ENCODE measurements at places on chromosomes 5 and 9. TPM values are rescaled to one million over a fixed set of nuclear protein-coding genes. Genes with fewer than 3 reads are reported as not detected.

DNA sequence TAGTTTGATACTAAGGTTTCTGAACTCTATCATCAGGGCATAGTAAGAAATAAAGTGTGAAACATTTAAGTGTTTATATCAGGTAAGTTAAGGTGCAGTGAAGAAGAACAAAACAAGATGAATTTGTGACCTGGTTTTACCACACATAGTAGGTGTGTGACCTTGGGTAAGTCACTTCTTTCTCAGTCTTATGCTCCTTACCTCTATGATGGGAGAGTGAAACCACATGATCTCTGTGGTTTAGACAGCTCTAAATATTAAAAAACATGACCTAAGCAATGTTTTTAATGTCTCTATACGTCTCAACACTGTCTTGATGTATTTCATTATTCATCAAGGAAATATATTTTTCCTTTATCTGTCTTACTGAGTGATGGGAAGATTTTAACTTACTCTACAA is 629.6 kb upstream of the DMAC1 start:
- no peak for DNase-seq

DNA sequence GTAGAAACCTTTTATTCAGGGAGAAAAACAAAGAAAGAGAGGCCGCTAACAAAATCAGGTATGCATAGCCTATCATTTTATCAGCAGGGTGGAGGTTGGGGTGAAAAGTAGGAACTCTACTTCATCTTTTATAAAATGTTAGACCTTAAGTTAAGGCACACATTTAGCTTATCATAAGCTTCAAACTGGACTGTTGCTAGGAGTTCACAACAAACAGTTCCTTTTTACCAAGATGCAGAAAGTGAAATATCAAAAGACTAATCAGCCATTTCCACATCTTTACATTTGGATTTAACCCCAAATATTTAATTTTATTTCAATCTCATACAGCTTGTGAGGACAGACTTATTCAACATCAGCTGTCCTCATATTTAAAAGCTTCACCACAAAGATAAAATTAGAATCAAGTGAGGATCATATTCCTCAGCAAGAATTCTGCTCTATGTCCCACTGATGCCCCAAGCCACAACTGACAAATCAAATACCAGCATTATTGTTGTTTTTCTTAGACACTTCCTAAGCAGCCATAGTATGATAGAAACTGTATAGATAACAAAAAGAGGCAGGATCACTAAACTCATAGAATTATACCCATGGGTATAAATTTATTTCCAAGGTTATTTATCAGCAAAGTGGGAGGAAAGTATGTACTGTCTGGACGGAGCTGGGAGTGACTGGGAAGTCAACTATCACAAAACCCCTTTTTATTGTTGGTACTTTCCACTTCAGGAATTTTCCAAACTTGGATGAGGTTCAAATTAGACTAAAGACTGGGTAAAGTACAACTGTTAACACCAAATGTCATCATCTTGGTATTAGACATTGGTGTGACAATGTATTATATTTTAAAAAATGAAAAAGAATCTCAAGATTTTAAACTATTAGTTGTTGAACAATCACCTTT is 29.9 kb upstream of the MYOT start:
- DNase-seq, result no peak

DNA sequence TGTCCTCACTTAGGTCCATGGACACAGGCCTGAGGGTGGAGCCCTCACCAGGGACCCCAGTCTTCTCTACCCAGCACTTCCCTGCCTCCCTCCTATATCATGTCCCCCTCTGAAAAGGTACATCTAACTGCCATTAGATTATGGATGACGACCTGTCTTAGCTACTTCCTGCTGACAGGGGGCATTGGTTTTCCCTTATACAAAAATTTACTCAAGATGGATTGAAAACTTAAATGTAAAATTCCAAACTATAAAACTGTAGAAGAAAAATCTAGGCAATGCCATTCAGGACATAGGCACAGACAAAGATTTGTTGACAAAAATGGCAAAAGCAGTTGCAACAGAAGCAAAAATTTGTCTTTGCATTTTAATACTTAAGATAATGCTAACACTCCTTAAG is 623.2 kb upstream of the FAM174A start:
- no peak for DNase-seq

- peak; percentile 68 for DNase-seq
These were observed 51.2 kb downstream of the USP20 start for GRCh38 chr9:129886226-129887174.

Gene CNTRL
- total RNA-seq, result 81.1 TPM

Gene STK32A
- total RNA-seq, result not detected

DNA sequence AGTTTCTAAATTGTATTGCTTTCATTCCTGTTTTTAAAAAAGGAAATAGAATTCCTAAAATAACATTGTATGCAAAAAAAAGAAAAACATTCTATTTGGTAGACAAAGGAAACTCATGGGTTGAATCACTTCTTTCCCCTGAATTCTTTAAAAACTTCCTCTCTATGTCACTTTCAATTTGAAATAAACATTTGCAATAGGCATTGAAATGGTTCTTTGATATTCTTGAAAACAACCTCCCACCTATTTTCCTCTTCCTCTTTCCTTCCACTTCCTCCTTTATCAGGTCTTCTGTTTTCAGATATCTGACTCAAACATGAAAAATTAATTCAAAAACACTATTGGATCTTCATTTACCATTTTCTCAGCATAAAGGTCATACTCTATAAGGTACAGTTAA is 442.0 kb upstream of the MEF2C start:
- no peak for DNase-seq

Gene RNF224
- not detected for total RNA-seq

GRCh38 chr5:172878585-172878932 is 44.5 kb downstream of the ERGIC1 start:
- no peak for DNase-seq

Gene PKN3
- 2.0 TPM for total RNA-seq

Gene ENTPD2
- total RNA-seq, result 0.20 TPM

Gene PLAC8L1
- total RNA-seq, result 0.94 TPM

DNA sequence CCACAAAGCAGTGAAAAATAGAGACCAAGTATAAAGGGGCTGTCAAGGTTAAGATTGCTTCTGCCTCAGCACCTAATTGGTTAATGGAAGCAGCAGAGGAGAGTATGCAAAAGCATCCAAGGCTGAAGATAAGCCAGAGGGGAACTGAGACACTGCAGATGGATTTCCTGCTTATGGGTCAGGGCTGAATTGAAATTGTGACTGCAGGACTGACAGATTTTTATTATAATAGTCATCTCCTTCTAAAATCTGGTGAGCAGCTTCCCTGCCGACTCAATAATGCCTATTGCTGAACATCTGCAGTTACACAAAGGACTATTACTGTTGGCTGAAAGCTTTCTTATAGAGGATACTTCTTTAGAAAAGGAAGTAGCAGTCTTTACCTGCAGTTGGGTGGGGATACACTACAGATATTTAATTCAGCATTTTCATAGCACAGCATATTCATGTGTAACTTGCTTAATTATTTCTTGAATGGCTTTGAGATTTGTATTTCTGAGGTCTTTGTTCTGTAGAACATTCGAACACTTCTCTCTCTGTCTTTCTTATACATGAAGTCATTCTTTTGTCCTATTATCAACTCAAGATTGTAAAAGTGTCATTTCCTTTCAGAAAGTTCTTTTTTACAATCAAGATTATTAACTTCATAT is 363.0 kb upstream of the RIOK2 start:
- DNase-seq, result no peak

GRCh38 chr5:14405706-14406553 is 175.7 kb upstream of the OTULINL start:
- DNase-seq, result no peak

DNA sequence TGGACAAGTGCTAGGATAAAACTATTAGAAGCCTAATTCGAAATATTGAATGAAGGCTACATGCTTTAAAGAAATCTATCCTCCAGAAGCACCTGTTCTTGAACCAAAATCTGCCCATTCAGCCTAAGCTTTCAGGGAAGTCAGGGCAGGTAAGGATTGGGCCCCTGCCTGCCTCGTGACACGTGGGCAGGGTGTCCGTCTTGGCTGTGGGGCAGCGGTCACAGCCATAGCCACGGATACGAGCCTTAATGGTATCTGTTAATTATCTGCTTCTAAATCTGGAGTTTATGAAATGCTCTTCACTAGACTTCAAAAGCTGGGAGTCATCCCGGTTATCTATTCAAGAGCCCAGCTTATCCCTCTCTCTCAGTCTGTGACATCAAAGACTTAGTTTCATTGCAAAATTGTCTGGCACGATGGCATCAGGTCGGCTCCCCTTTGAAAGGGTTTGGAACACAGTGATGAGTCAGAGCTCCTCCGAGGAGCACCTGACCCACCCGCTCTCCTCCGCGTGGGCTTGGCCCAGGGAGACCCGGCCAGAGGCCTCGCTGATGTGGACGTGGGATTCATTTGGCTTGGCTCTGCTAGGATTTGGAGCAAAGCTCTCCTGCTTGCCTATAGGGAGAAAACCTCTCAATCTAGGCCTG is 135.9 kb downstream of the MACROH2A1 start:
- DNase-seq, result no peak

GRCh38 chr5:6404129-6404528 is 25.8 kb upstream of the MED10 start:
- no peak for DNase-seq

DNA sequence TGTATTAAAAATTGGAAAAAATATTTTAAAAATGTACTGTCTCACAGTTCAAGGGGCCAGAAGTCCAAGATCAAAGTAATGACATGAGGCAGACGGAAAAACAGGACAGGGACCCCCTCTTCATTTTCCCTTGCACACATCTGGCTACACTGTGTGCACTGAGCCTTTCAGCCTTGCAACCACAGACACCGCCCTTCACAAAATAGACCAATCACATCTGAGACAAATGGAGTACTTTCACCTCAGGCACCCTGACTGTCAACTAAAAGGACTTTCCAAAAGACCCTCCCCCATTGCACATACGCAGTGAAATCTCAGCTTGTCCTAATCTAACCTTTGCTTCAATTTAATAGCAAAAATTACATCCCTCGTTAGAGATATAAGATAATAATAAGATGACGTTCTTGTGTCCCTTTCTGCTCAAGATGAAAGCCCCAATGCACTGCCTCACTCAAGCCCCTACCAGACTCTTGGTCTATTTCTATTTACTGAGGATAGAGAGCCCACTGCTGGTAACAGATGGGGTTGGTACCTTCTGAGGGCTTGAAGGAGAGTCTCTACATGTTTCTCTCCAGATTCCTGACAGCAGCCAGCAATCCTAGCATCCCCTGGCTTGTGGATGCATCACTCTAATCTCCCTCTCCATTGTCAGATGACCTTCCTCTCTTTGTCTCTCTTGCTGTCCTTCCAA is 514.8 kb upstream of the ADAMTS16 start:
- no peak for DNase-seq

Gene AGTPBP1
- 51.8 TPM for total RNA-seq

DNA sequence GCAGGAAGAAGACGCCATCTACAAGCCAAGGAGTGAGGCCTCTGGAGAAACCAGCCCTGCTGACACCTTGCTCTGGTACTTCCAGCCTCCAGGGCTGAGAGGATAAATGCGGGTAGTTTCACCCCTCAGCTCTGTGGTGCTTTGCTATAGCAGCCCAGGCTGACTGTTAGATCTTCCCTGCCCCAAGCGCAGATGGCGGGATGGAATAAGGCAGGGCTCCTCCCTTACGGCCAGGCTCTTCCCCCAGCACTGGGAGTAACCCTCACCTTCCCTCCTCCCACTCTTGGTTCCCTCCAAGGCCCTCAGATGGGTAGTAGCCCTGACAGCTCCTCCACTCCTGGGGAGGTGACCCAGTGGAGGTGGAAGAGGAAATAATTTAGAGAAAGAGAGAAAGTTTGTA is 285.1 kb downstream of the GADD45G start:
- no peak for DNase-seq

Gene TMEM252
- not detected for total RNA-seq

GRCh38 chr5:67983251-67984110 is 232.1 kb upstream of the PIK3R1 start:
- no peak for DNase-seq

DNA sequence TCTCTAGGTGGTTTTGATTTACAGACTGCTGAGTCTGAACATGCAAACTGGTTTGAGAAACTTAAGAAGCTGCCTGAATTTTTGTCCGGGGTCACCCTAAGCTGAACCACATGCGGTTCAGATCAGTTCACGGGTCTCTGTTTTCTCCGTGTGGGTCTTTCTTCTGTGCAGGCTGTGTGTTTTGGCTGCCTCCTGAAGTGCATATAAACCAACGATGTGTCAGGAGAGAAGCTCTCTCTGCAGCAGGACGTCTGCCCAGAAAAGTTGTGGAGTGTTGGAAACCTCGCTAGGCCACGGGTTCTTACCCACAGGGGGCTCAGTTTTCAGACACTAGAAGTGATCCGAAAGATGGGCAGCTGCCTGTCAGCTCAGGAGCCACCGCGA is 364.2 kb downstream of the IRX2 start:
- no peak for DNase-seq

Gene AOPEP
- total RNA-seq, result 12.9 TPM

DNA sequence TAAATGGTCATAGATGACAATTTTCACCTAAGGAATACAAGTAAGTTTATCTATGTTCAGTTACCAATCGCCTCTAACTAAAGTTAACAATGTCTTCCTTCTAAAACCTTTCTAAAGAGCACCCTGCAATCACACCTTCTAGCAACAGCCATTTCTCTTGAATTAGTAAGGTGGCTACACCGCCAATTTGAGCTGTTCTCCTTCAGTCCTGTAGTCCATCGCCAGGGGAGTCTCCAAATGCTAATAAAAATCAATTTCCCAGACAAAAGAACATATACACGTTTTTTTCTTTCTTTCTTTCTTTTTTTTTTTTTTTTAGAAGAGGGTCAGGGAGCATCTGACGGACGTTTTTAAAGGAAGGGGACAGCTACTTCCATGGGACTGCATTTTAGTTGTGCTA is 729 bp upstream of the RORB start:
- DNase-seq, result no peak

DNA sequence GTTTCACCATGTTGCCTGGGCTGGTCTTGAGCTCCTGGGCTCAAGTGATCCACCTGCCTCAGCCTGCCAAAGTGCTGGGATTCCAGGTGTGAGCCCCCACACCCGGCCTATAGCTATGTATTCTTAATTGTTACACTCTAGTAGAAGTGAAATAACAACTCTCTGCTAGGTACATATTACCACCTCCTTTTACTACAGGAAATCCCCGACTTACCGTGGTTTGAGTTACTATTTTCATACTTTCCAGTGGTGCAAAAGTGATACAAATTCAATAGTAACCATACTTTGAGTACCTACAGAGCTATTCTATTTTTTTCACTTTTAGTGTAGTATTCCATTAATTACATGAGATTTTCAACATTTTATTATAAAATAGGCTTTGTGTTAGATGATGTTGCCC is 719 bp downstream of the ARL14EPL start:
- DNase-seq, result no peak

Gene GFI1B
- 1.1 TPM for total RNA-seq

GRCh38 chr5:133489632-133490031 is 122.7 kb downstream of the FSTL4 start:
- DNase-seq, result no peak

DNA sequence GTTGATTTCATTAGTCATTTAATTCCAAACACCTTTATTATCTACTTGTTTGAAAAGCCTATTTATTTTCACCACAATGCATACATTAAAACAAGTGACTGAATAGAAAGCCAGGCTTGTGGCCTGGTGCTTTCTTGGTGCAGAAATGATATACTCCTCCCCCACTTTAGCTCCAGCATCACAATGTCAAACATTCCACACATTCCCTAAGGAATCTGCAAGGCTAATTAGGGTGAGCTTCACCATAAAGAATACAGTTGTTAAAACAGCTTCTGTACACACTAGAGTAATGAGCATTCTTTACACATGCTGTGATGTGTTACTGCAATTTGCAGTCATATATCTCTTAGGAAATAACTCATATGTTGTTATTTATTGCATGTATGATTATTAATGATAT is 705.7 kb downstream of the CETN3 start:
- DNase-seq, result no peak

Gene PCDHGA8
- not detected for total RNA-seq
